H1 (cell line): ENCODE measurements at places on chromosomes 11 and 22.

GRCh38 chr11:116641561-116642045 lies 131.2 kb downstream of the BUD13 start:
- no peak overlapping the region for H3K27ac ChIP-seq
- no peak overlapping the region for H3K4me3 ChIP-seq
- H3K27me3 ChIP-seq = no peaks in the 10 kb centered on the region
- DNase-seq = peak; percentile 92

DNA sequence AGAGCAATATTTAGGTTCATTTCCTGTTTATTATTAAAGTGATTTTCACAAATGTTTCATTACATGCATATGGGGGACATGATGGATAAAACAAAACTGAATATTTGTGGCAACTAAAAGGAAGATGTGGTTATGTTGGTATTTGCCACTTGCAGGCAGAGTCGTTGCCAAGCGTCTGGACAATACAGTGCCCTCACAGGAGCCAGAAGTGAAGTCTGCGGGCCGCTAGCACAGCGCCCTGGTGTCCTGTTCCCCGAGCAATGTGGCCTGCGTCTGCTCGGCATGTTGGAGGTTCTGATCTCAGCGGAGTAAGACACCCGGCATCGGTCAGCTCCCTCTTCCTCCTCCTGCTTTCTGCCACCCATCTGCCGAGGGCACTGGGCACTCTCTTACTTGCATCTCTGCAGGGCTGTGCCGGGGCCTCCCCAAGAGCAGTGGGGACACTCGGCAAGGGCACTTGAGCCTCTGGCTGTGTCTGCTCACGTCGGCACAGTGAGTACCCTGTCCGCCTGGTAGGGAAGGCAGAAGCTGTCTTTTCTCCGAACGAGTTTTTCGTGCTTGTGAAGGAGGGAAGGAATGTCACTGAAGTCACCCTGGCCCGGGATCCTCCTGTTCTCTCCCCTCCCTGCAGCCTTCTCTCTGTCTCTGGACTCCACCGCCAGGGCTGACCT lies 10.5 kb upstream of the TTLL12 start:
- no peak overlapping the region for H3K4me3 ChIP-seq
- no peaks in the 10 kb centered on the region for H3K27me3 ChIP-seq
- no peaks in the 10 kb centered on the region for H3K4me1 ChIP-seq
- no peak overlapping the region for H3K27ac ChIP-seq

- DNase-seq = no peak
- no peaks in the 10 kb centered on the region for H3K36me3 ChIP-seq
- H3K27ac ChIP-seq = no peak overlapping the region
These were observed 48.8 kb downstream of the PACS1 start for GRCh38 chr11:66118847-66119246.

DNA sequence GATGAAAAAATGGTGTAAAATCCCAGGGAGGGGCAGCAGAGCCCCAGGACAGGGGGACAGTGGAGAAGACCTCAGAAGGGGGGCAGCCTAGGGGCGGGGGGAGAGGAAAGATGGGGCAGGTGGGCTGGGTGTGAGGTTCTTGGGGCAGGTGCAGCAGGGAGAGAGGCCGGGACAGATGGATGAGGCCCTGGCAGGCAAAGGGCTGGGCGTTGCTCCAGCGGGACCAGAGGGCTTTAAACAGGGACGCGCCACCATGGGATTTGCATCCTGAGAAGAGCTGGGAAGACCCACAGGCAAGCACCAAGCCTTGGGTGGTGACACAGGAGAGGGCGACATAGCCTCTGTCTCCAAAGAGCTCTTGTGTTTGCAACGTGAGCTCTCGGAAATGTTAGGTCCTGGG lies 1342.8 kb downstream of the TBC1D22A start:
- H3K27ac ChIP-seq = no peak overlapping the region
- H3K4me3 ChIP-seq = no peak overlapping the region
- DNase-seq = no peak
- H3K36me3 ChIP-seq = no peaks in the 10 kb centered on the region
- H3K4me1 ChIP-seq = no peaks in the 10 kb centered on the region

GRCh38 chr22:45895436-45896152 lies 81.4 kb downstream of the WNT7B start:
- peaks cover 20% of the 10 kb centered on the region for H3K4me1 ChIP-seq
- H3K27ac ChIP-seq = no peak overlapping the region
- H3K27me3 ChIP-seq = no peaks in the 10 kb centered on the region
- DNase-seq = no peak

DNA sequence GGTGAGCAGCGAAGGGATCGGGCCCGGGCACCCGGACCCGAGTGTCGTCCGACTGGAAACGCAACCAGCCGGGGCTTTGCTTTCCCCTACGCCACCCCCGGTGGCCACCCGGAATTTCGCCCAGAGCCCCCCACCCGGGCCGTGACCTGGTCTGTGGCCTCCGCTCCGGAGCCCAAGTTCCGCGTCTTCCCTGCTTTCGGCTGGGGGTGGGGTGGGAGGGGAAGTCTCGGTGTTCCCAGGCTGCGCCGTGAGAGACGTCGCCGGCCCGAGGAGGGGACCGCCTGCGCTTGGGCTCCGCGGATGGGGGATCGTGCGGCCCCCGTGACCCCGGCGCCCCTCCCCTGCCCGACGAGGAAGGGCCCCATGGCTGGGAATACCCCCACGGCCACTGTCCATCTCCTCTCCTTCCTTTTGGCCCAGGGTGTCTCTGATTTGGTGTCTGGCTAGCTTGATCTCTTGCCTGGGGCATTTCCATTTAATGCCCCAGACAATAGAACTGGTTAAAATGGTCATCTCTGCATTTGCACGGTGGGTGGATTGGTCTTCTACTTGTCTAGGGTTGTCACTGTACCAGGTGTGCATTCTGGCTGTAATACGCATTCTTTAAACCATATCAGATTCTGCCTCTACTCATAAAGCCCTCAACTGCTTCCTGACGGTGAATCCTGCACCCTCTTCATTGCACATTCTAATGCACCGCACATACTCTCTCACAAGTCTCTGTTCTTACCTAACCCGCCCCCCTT lies 789 bp downstream of the SIK2 start:
- DNase-seq = no peak
- peak overlapping the region; percentile 45; the same call in 1 of the 2 replicates for H3K27ac ChIP-seq
- no peaks in the 10 kb centered on the region for H3K36me3 ChIP-seq
- H3K4me1 ChIP-seq = no peaks in the 10 kb centered on the region
- peak overlapping the region; percentile 75 for H3K4me3 ChIP-seq

DNA sequence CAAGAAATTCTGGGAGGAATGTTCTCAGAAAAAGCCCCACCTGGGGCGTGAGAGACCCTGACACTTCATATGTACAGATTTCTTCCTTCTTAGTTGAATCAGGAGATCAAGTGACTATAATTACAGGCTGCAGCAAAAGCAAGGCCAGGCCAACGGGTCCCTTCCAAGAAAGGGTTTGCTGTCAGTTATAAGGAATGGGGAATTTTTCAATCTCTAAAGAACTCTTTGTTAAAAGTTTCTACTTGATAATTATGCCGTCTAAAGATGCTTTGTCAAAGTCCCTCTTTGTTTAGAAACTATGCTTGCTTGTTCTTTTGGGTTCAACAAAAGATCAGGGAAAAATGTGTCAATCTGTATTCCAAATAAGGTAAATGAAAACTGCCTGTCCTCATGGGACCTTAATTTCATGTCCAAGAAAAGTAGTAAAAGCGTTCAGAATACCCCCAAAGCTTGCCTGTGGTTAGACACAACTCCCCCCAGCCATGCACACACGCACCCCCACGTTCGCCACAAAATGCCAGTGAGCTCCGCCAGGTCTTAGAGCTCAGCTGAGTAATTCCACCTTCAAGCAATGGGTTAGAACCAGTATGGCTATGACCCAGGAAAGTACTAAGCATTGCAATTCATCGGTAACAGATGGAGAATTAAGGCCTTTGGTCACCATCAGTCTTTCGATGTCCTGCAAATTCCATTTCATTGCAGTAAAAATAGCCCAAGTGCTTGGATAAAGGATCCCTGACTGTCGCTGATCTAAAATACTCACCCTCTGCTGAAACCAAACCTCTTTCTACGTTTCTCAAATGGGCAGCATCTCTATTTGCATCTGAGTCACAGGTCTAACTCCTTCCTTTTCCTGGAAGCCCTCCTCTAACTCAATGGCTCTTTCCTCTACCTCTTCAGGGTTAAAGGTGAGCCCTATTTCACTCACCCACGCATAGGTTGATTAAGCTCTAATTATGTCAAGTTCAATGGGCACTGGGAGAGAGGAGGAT lies 419.2 kb upstream of the SYN3 start:
- no peaks in the 10 kb centered on the region for H3K27me3 ChIP-seq
- H3K27ac ChIP-seq = no peak overlapping the region
- no peak overlapping the region for H3K4me3 ChIP-seq

GRCh38 chr11:69292221-69292648 lies 1.7 kb upstream of the MYEOV start:
- peaks cover 6% of the 10 kb centered on the region for H3K4me1 ChIP-seq
- H3K4me3 ChIP-seq = no peak overlapping the region
- H3K36me3 ChIP-seq = no peaks in the 10 kb centered on the region
- DNase-seq = peak; percentile 84
- H3K27me3 ChIP-seq = no peaks in the 10 kb centered on the region

- H3K27me3 ChIP-seq = no peaks in the 10 kb centered on the region; the same call in 1 of the 2 replicates
- H3K4me3 ChIP-seq = no peak overlapping the region
These were observed 8.7 kb downstream of the IFITM10 start for GRCh38 chr11:1741741-1742140.

DNA sequence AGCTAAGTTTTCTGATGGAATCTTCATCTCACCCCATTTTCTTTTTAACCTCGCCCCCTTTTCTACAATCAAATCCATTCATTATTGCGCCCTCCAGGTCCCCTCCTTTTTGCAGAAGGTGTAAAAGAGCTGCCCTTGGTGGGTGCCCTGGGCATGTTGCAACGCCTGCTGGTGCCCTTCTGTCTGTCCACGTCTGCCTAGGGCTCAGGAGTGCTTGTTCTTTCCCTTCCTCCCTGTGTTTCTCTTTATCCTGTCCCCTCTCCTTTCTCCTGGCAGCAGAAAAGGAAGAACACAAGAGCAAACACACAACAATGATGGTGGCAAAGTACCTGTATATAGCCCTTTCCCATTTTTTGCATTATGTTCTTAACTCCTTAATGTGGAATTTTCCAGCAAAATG lies 6.2 kb upstream of the TLCD5 start:
- no peaks in the 10 kb centered on the region; the same call in none of the 2 replicates for H3K4me1 ChIP-seq
- no peaks in the 10 kb centered on the region for H3K36me3 ChIP-seq
- H3K27me3 ChIP-seq = no peaks in the 10 kb centered on the region

GRCh38 chr22:38455076-38455529 lies at the start of gene KCNJ4:
Gene KCNJ4, minus strand, starts transcription at chr22:38455199. Its CDS starts 27,067 bp downstream, at chr22:38428132.
- peaks cover 39% of the 10 kb centered on the region for H3K27me3 ChIP-seq
- no peak within 1 kb of the TSS for H3K27ac ChIP-seq
- no peak for DNase-seq

- no peak overlapping the region for H3K27ac ChIP-seq
- no peak overlapping the region for H3K4me3 ChIP-seq
- no peaks in the 10 kb centered on the region for H3K27me3 ChIP-seq
- peaks cover 6% of the 10 kb centered on the region for H3K4me1 ChIP-seq
- no peak for DNase-seq
- H3K36me3 ChIP-seq = no peaks in the 10 kb centered on the region
These were observed 156.0 kb downstream of the PKNOX2 start for GRCh38 chr11:125320347-125321076.

- peaks cover 3% of the 10 kb centered on the region for H3K4me1 ChIP-seq
- no peaks in the 10 kb centered on the region for H3K27me3 ChIP-seq
- H3K36me3 ChIP-seq = no peaks in the 10 kb centered on the region
- H3K27ac ChIP-seq = no peak overlapping the region
- DNase-seq = no peak
These were observed 17.5 kb downstream of the OSBPL5 start for GRCh38 chr11:3147626-3148025.

DNA sequence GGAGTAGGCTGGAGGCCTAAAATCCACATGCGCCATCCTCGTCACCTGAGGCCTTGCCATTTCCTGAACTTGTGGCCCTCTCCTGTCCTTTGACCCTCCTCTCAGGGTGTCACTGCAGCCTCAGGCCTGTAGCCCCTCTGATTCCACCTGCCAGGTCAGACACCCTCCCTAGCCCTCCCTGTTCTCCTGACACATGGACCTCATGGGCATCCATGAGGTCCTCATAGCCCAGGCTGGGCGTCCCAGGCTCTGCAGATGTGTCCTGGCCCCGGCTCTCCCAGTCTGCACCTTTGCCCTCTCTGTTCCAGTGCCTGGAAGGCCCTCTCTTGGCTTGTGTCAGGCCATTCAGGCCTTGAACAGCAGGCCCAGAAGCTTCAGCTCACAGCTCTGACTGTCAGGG lies 15.8 kb downstream of the RAB36 start:
- no peaks in the 10 kb centered on the region for H3K36me3 ChIP-seq
- no peaks in the 10 kb centered on the region for H3K27me3 ChIP-seq
- no peak for DNase-seq
- H3K4me3 ChIP-seq = no peak overlapping the region

DNA sequence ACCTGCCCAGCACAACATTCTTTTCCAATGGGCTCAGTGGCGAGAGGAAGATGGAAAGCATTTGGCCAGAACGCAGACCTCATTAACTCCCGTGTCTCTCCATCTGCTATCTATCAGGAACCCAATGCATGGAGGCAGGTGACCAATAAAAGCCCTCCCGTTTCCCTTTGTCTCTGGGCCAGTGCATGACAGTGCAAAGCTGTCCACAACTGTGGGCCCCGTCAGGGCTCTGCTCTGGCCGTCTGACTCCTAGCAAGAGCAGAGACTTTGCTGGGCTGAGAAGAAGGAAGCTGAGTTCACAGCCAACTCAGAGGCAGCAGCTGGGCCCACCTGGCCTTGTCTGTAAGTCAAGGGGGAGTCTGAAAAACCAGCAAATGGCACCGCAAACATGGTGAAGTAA lies 177.8 kb downstream of the TENM4 start:
- no peak overlapping the region for H3K27ac ChIP-seq
- DNase-seq = no peak

DNA sequence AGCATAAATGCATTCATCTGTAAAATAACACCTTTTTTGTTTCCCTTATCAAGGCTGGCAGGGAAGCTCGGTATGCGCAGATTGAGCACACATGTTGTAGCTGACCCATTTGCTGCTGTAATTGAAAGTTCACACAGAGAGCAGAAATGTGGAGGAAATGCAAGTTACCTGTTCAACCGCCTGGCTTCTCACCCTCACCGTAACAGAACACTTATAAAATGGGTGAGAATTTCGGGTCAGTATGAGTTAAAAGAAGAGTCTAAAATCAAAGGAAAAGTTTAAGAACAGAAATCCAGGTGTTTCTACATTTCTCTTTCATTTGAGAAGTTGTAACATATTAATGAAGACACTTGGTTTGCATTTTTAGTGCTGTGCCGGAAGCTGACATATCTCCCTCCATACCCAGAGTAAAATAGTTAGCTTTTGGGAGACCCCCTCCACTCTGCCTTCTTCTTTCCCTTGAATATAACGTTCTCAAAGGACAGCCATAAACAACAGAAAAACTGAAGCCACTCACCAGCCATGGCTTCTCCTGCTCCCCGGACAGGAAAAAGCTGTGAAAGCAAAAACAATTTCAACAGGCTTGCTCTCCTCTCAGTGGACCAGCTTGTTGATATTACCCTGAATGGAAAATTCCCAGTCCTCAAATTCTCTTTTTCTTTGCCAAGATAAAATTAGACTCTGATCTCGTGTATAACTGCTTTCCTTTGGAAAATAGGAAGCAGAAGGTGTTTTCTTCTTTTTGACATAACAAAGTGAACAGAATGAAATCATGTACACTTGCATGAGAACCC lies at the start of gene CASP12:
TSS of gene CASP12 (minus strand) at position 570 of the 794 bp plus-strand sequence.
- DNase-seq = no peak
- no peak within 1 kb of the TSS for H3K27ac ChIP-seq
- H3K27me3 ChIP-seq = no peaks in the 10 kb centered on the region
- peaks cover 3% of the 10 kb centered on the region for H3K4me1 ChIP-seq
- H3K36me3 ChIP-seq = no peaks in the 10 kb centered on the region
